ENCODE measurements at places on chromosomes 5 and 9. TPM values are rescaled to one million over a fixed set of nuclear protein-coding genes. Genes with fewer than 3 reads are reported as not detected.

Gene ANKRD20A1
- not detected for total RNA-seq

Gene PDGFRB
- not detected for total RNA-seq

Gene STING1
- total RNA-seq = 155 TPM

Gene GNE
- total RNA-seq = 12.5 TPM

Gene PALM2AKAP2
- not detected for total RNA-seq

Gene PLCXD3
- total RNA-seq = not detected

Gene SEMA6A
- not detected for total RNA-seq

Gene HK3
- total RNA-seq = 0.74 TPM

Gene LOX
- total RNA-seq = 0.11 TPM

Gene FAM114A2
- total RNA-seq = 23.3 TPM

Gene LHX2
- 0.14 TPM for total RNA-seq

Gene TMEM232
- 0.98 TPM for total RNA-seq

Gene STKLD1
- 1.0 TPM for total RNA-seq

Gene MZB1
- 0.63 TPM for total RNA-seq

Gene COL15A1
- total RNA-seq = not detected

Gene SLC24A2
- not detected for total RNA-seq

Gene COL23A1
- total RNA-seq = not detected

Gene SOHLH1
- total RNA-seq = not detected

Gene GFI1B
- not detected for total RNA-seq

Gene GFM2
- 10.9 TPM for total RNA-seq

Gene ANKH
- 72.3 TPM for total RNA-seq

Gene WNT8A
- total RNA-seq = not detected

Gene RIMOC1
- total RNA-seq = 10.3 TPM

Gene AK1
- total RNA-seq = 52.6 TPM

Gene FAM169A
- 13.3 TPM for total RNA-seq

Gene BSPRY
- total RNA-seq = not detected

Gene GRIA1
- not detected for total RNA-seq

Gene LCN10
- not detected for total RNA-seq

Gene C9orf153
- 0.66 TPM for total RNA-seq

Gene MORN5
- total RNA-seq = not detected

Gene PCDHGB3
- 0.11 TPM for total RNA-seq

Gene HAVCR1
- total RNA-seq = 1.7 TPM

Gene KCNN2
- total RNA-seq = not detected

Gene SLC6A18
- total RNA-seq = not detected

Gene ADGRV1
- 1.2 TPM for total RNA-seq

Gene ECM2
- not detected for total RNA-seq

Gene TAL2
- total RNA-seq = not detected

Gene ADCY2
- not detected for total RNA-seq

Gene PCDHA5
- not detected for total RNA-seq

Gene DMRT3
- total RNA-seq = not detected

Gene FOXD4
- total RNA-seq = 0.20 TPM

Gene PLPP1
- 3.0 TPM for total RNA-seq

Gene SLC45A2
- total RNA-seq = not detected

Gene ST6GALNAC4
- total RNA-seq = 30.2 TPM

Gene DNAH5
- total RNA-seq = not detected

Gene GKAP1
- total RNA-seq = 7.3 TPM

Gene PCDHA6
- total RNA-seq = not detected

Gene SV2C
- 0.08 TPM for total RNA-seq

Gene WWC1
- total RNA-seq = 1.0 TPM

Measured in CD4-positive, alpha-beta T cell (primary cell).